ENCODE measurements at places on chromosomes 5 and 9.

DNA sequence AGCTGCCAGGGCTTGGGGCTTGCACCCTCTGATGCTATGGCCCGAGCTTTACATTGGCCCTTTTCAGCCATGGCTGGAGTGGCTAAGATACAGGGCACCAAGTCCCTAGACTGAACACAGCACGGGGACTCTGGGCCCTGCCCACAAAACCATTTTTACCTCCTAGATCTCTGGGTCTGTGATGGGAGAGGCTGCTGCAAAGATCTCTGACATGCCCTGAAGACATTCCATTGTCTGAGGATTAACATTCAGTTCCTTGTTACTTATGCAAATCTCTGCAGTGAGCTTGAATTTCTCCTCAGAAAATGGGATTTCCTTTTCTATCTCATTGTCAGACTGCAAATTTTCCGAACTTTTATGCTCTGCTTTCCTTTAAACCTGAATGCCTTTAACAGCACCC, 337.0 kb upstream of the SMC2 start:
- DNase-seq = no peak

GRCh38 chr9:87087197-87087596, 139.9 kb upstream of the GAS1 start:
- DNase-seq = no peak

GRCh38 chr5:135088911-135089310, 54.9 kb upstream of the PITX1 start:
- DNase-seq = no peak

- DNase-seq = no peak
Observed at GRCh38 chr5:111762895-111763294, 5.9 kb upstream of the NREP start.

DNA sequence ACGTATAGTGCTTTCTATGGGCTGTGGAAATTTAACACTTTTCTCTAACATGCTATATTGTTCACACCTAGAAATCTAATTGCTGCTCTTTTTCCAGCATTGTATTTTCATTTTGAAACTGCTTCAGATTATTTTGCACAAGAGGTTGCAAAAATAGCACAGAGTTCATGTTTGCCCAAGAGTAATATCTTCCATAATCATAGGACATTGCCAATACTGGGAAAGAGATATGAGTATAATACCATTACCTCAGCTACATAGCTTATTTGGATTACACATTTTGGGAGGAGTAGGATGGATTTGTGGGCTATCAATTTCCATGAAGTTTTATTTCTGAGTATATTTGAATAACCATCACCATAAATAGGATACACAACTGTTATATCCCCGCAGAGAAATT, 717.1 kb downstream of the CDH9 start:
- no peak for DNase-seq

All from omental fat pad (tissue), 4 donors.